ENCODE measurements at places on chromosomes 11 and 22. TPM values are rescaled to one million over a fixed set of nuclear protein-coding genes. Genes with fewer than 3 reads are reported as not detected.

Gene UPB1
- total RNA-seq: 1.0 TPM

Gene IGSF9B
- total RNA-seq: 10.4 TPM

Gene MMP8
- 0.16 TPM for total RNA-seq

- no peak for DNase-seq
Observed at GRCh38 chr11:93686812-93687211, 25.3 kb downstream of the CEP295 start.

GRCh38 chr11:72280037-72280436, 36.1 kb upstream of the PHOX2A start:
- DNase-seq: no peak

DNA sequence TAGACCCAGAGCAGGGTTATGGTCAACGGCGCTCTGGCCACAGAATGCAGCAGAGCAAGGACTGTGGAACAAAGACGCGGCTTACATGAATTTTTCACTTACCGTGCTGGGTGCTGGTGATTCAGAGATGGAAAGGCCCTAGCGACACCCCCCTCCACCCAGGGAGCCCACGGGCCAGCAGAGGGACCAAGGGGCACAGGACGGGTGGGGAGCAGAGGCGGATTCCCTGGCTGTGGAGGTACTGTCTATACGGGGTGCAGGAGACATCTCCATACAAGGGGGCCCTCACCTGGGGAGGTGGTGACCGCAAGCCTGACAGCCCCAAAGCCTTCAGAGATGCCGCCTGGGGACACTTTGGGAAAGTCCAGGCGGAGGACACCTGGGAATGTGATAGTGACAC, 1.1 kb upstream of the SEPTIN5 start:
- no peak for DNase-seq

Measured in kidney (tissue), 22 donors.